Muscle of back (tissue), 13 donors: ENCODE measurements at places on chromosomes 7 and 10.

DNA sequence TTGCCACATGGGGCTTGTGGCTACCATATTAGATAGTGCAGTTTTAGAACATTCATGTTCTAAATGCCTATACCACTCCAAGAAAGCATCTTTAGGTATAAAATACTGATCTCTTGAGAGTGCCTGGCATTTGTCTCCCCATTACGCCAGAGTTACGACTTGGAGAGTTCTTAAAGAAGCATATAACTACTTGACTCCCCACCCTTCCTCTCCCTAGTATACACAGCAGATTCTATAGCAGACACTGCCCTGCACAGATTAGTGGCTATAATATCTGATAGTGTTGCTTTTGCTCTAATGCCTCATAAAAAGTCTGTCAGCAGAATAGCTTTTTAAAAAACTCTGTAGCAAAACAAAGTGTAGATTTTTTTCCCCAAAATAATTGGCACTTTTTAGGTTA, 90.8 kb downstream of the ZMYND11 start:
- DNase-seq, result no peak

DNA sequence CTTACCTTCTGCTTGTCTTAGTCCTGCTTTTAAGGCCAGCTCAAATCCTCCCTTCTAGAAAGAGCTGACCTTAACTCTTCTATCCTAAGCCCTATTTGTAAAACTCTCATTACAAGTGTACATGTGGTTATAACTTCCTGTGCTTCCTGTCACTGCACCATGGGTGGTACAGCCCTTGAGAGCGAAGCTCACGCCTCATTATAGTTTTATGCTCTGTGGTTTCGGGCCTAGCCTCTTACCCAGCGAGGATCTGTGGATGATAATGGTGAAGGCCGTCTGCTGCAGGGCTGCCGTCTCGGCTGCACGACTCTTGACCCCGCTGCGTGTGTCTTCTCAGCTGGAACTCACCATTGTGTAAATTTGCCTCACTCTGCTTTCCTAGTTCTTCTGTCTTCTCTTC, 74.6 kb downstream of the CUL1 start:
- DNase-seq, result no peak

DNA sequence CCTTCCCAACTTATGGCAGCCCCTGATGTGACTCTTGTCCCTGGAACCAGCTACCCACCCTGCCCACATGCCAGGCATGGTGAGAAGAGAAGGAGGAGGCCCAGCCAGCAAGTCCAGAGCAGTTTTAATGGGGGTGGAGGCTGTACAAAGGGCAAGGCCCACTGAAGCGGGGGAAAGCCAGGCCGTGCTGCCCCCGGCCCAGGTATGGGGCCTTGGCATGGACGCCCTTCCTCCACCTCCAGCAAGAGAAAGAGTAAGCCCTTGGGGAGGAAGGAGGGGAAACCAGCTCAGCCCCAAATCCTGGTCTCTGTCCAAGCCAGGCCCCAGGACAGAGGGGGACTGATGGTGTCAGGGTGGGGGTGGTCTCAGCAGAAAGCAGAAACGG, 7.0 kb downstream of the NFKB2 start:
- no peak for DNase-seq

DNA sequence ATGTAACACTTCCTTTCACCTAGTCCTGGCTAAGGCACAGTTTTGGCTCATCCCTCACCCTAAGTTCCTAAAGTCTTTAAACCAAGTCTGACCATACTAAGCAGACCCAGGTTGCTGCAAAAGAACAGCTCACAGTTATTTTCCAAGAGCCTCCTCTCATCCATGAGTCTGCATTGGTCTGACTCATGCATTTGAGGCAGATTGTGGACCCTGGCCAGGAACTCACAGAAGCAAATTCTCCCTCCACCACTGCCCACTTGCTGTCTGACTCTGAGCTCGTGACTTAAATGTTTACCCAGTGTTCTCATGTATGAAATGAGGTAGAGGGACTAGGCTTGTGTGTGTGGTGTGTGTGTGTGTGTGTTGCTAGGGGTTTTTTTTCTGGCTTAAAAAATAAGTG, 1272.8 kb downstream of the TYW1 start:
- peak; percentile 87 for DNase-seq

- no peak for DNase-seq
Observed at GRCh38 chr10:79445977-79446757, 743 bp upstream of the ZCCHC24 start.

DNA sequence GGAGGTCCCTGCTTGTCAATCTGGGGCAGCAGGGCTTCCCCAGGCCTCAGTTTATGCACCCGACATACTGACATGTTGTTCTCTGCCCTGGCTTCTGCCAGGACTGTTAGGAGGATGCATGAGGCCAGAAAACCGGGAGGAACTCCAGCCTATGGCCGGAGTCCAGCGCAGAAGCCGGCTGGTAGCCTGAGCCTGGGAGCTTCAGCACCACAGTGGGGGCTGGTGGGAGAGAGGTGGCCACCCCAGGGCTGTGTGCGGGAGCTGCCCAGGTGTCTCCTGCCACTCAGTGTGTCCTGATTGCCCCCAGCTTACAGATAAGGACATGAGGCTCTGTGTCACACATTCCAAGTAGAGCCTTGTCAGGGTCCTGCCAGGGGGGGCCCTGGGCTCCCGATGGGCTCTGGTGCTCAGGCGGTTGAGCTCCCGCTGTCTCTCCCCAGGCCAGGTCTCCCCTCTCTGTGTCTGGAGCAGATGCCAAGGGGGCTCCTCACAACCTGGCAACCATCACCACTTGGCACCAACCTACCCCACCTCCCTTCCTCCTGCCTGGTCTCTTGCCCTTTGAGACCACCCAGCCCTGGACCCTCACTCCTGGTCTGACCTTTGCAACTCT, 32.3 kb downstream of the PPIF start:
- DNase-seq, result no peak

DNA sequence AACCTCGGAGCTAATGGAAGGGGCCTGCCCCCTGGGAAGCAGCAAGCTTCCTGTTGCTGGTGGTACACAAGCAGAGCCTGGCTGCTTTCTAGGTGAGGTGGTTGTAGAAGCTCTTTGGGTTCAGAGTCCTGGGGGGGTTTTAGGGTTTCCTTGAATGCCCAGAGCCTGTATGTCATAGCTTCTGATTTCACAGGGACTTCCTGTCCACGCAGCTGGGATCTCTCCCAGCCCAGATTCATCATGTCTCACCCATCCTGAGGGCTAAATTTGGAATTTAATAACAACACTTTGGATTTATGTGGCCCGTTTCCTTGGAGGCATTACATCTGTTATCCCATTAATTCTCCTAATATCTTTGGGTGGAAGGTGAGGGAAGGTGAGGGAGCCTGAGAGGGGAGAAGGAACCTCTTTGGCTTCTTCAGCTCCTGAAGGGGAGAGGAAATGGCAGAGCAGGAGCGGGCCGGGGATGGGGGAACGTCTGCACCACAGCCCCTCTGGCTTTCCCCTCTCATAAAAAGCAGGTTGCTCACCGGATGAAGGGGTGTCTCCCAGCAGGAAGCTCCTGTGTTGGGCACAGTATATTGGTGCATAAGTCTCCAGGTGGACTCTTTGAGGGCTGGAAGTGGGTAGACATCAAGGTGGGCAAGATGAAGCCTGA, 19.7 kb downstream of the RPS24 start:
- DNase-seq, result no peak

GRCh38 chr7:100825751-100826513, 1.4 kb downstream of the EPHB4 start:
- DNase-seq, result peak; percentile 64

- DNase-seq, result no peak
Observed at GRCh38 chr10:132107186-132107948, 41.6 kb downstream of the JAKMIP3 start.

DNA sequence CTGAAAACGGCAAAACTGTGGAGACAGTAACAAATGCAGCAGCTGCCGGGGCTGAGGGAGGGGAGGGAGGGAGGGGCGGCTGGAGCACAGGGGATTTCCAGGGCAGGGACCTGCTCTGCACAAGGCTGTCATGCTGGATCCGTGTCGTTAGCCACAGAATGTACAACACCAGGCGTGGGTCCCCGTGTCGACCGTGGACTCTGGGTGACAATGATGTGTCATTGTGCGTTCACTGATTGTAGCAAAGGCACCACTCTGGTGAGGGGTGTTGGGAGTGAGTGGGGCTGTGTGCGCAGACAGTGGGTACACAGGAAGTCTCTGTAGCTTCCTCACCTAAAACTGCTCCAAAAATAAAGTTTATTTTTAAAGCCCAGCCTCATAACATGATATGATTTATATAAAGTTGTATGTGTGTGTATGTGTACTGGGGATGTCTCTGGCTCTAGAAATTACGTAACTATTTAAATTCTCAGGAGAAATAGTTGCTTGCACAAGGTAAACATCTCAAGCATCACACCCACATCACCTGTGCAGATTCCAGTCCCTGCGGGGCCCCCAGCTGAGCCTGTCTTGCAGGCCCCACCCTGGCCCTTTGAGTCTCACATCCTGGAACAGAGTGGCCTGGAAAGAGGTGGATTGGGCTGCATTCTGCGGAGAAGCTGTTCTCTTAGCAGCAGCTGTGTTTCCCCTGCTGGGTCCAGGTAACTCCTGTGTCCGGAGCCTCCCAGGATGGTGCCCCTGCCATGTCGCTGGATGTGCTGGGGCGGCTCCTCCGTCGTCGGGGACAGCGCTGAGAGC, 135.7 kb downstream of the DYNC2I1 start:
- DNase-seq, result no peak

DNA sequence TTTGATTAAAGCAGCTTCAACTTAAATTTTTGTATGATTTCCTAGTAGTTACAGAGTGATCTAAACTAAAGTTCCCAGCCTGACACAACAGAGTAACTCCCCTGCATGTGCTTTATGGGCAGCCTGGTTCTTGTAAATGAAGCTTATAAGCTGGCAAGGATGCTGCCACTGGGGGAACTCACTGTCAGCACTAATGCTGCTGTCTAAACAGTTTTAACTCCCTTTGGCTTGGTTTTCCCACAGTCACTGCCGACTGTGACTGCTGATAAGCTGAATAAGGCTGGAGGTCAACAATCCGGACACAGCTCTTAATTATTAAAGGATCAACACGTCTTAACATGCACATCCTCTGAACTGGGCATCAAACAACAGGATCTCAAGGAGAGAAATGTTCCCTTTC, 130.1 kb downstream of the OTUD1 start:
- DNase-seq, result peak; percentile 1

- no peak for DNase-seq
Observed at GRCh38 chr7:1576521-1577253, 6.9 kb upstream of the PSMG3 start.

GRCh38 chr10:47404446-47404845, 20.4 kb upstream of the ZNF488 start:
- DNase-seq, result no peak

GRCh38 chr7:68313806-68314205, 1284.5 kb upstream of the AUTS2 start:
- DNase-seq, result no peak

- DNase-seq, result no peak
Observed at GRCh38 chr7:44881066-44881600, 4.2 kb downstream of the PURB start.

DNA sequence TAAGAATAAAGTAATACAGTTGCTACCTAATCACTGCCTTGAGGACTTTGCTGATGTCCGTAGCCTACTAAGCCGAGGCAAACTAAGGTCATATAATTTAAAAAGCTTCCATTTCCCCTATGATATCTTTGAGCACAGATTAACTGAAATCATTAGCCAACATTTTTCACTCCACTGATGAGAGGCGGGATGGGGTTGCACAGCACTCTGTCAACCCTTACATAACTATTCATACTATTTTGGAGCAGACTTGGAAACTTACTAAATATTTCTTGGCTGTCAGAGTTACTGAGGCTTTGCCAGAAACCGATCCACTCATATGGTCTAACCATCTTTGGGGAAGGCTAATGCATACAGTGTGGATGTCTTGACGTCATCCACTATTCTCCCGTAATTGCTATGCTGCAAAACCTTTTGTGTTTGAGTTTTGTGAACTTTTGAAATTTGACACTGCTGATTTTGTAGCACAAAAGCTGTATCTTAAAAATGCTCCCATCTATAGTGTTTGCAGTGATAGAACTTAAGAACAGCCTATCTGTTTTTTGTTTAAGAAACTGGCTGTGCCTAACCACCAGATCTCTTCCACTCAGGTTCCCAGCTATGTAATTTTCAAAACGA, 248.7 kb downstream of the TSPAN12 start:
- peak; percentile 15 for DNase-seq

GRCh38 chr7:1758028-1758858, 88.2 kb downstream of the ELFN1 start:
- DNase-seq, result no peak
